ENCODE measurements at places on chromosomes 13 and 19.
A peak's percentile ranks its signal among the peaks of the same experiment; 100 is the strongest.

DNA sequence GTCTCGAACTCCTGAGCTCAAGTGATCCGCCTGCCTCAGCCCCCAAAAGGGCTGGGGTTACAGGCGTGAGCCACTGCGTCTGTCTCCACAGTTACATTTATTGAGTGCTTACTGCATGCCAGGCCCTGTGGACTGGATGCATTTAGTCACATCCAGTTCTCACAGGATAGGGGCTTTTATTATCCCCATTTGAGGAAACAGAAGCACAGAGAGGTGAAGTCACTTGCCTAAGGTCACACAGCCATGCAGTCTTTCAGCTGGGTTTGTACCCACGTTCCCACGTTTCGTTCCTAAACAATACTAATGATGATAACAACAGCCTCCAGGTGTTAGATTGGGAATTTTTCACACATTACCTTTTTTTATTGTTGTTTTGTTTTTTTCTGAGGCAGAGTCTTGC lies 9.1 kb upstream of the EBI3 start:
- no peak for DNase-seq

GRCh38 chr13:89490661-89491060 lies 1819.5 kb downstream of the SLITRK5 start:
- DNase-seq = no peak

GRCh38 chr13:23770973-23771372 lies 118.2 kb downstream of the MIPEP start:
- DNase-seq = no peak

DNA sequence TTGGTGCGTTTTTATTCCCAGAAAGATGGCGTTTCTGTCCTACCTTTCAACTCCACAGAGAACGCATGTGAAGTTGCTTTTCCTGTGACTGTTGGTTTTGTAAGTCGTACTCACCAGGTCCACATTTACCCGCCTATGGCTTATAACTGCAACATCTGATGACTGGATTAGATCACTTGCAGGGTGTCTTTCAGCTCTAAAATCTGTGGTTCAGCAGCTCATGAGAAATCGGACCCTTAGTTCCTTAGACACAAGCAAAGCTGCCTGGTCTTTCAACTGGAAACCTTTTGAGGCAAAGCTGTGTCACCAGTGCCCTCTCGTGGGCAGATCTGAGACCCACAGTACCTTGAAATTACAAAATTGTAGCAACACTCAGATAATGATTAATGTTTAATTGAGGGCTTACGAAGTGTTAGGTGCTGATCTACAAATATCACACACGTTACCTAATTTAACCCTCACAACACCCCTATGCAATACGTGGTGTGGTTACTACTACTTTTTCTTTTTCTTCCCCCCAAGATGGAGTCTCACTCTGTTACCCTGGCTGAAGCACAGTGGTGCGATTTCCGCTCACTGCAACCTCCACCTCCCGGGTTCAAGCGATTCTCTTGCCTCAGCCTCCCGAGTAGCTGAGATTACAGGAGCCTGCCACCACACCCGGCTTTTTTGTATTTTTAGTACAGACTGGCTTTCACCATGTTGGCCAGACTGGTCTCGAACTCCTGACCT lies 65.4 kb downstream of the RUBCNL start:
- peak; percentile 2 for DNase-seq

GRCh38 chr13:51122868-51123566 lies 11.9 kb upstream of the C13orf42 start:
- no peak for DNase-seq

DNA sequence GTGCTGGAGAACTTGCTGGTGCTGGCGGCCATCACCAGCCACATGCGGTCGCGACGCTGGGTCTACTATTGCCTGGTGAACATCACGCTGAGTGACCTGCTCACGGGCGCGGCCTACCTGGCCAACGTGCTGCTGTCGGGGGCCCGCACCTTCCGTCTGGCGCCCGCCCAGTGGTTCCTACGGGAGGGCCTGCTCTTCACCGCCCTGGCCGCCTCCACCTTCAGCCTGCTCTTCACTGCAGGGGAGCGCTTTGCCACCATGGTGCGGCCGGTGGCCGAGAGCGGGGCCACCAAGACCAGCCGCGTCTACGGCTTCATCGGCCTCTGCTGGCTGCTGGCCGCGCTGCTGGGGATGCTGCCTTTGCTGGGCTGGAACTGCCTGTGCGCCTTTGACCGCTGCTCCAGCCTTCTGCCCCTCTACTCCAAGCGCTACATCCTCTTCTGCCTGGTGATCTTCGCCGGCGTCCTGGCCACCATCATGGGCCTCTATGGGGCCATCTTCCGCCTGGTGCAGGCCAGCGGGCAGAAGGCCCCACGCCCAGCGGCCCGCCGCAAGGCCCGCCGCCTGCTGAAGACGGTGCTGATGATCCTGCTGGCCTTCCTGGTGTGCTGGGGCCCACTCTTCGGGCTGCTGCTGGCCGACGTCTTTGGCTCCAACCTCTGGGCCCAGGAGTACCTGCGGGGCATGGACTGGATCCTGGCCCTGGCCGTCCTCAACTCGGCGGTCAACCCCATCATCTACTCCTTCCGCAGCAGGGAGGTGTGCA lies 587 bp downstream of the S1PR4 start:
- DNase-seq = no peak

DNA sequence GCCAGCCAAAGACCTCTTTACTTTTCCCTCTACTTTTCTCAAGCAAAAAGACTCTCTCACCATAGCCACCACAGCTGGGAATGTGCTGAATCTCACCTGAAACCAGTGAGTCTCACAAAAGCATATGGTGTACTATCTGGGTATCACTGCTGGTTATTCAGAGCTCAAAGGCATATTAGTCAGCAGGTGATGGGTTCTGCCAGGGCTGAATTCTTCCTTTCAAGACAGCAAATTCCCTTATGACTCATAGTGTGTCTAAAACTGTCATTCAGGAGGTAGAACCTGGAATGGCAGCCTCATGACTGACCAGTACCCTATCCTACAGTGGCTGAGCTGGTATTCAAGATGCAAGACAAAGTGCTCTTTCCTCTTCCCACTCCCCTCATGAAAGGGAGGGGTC lies 2859.1 kb downstream of the PCDH9 start:
- no peak for DNase-seq

GRCh38 chr19:16113727-16114126 lies 2.0 kb downstream of the RAB8A start:
- no peak for DNase-seq

DNA sequence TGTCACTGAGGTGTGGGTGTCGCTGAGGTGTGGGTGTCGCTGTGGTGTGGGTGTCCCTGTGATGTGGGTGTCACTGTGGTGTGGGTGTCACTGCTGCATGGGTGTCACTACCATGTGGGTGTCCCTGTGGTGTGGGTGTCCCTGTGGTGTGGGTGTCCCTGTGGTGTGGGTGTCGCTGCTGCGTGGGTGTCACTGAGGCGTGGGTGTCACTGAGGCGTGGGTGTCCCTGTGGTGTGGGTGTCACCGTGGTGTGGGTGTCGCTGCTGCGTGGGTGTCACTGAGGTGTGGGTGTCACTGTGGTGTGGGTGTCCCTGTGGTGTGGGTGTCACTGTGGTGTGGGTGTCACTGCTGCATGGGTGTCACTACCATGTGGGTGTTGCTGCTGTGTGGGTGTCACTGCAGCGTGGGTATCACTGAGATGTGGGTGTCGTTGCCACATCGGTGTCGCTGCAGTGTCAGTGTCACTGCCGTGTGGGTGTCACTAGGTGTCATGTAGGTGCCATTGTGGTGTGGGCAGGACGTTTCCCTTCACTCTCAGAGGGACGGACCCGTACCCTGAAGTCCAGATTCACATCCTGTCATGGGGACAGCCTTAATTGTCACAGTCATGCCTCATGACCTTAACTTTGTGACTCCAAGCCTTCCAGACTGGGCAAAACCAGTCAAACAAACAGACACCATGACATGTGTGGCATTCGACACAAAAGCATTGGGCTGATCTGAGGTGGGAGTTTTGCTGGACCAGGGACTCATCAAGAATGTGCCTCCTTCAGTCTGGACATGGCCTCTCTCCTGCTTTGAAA lies 12.7 kb upstream of the GAS6 start:
- no peak for DNase-seq

DNA sequence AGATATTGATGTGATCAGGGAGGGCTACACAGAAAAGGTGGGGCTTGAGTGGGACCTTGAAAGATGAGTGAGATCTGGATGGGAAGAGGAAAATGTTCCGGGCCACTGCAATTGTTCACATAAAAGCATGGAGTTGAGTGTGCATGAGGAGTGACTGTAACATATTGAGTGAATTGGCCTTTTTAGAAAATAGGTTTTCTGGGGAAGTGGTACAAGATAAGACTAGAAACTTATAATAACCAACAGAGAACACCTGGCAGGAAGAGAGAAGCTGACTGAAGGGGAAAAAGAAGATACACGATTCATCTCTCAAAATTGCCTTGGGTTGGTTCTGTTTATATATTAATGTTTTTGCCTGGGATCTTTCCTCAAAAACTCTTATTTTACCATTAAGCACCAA lies 32.2 kb downstream of the SLC10A2 start:
- DNase-seq = no peak

DNA sequence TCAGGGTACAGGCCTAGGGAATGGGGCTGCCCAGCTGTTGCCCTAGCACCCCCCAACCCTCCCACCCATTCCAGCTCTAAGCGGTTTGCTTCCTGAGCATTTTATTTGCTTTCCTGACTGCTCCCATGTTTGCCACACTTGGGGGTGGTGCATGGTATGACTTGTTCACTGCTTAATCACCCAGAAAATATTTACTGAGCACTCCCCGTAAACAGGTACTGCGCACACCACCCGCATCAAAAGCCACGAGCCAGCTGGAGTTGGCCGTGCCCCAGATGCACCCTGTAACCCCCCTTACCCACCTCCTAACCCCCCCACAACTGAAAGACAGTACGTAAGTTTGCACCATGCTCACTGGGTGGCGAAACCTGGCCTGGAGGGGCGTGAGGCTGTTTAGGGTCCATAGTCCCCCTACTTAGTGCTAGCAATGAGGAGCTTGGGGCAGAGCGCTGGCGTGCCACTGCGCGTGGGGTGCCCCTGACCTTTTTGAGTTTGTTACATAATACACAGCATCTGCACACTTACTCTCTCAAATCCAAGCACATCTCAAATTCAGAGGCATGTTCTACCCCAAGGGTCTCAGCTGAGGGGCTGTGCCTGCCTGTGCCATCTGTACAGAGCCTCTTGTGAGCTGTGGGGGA lies 29.8 kb downstream of the DPF1 start:
- DNase-seq = no peak

DNA sequence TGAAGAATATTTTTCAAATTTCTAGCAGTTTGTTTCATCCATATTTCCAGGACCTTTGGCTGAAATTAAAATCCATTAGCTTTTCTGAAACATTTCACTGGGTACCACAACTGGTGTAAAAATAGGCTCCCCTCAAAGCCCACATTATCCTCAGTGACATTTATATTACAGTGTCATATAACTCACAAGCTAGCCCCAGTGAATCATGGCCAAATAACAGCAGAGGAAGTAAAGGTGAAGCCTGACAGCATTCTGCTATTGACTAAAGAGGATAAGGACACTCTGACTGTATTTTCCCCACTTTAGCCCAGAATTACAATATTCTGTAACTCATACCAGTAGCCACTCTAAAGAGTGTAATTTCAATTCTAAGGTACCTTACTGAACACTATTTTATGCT lies 21.9 kb downstream of the KCTD12 start:
- no peak for DNase-seq

GRCh38 chr13:41938918-41939317 lies 22.0 kb downstream of the VWA8 start:
- DNase-seq = no peak
